ENCODE measurements at places on chromosomes 7 and 10.

- DNase-seq, result no peak
These were observed 148.0 kb downstream of the MAPK8 start for GRCh38 chr10:48454302-48455054.

GRCh38 chr7:80724249-80724871, 85.9 kb downstream of the CD36 start:
- DNase-seq, result no peak

GRCh38 chr10:82572744-82573143, 697.8 kb downstream of the NRG3 start:
- no peak for DNase-seq

GRCh38 chr10:112124866-112125265, 58.7 kb downstream of the GPAM start:
- no peak for DNase-seq

DNA sequence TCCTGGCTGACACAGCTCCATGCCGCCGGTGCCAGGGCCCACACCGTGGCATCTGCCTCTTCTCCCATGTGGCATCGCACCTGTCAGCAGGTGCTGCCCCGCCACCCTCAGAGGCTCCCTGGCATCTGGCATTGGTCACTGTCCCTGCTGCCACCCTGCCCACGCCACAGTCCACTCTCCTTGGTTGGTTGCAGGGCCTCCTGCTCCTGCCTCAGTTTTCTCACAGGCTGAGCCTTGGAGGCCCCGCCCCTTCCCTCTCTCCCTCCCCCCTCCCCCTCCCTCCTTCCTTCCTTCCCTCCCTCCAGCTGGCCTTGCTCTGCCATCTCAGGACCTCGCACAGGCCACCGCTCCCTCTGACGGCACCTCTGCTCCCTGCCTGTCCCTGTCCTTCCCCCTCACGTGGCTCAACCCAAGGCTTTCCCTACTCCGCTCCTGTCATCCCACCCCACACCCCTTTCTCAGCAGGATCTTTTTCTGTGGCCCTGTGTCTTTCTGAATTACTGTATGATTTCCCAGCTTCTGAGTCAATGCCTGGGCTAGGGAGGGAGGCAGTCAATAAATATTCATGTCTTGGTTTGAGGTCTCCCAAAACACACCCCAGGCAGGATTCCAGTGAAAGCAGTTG, 87.4 kb downstream of the INPP5A start:
- no peak for DNase-seq

DNA sequence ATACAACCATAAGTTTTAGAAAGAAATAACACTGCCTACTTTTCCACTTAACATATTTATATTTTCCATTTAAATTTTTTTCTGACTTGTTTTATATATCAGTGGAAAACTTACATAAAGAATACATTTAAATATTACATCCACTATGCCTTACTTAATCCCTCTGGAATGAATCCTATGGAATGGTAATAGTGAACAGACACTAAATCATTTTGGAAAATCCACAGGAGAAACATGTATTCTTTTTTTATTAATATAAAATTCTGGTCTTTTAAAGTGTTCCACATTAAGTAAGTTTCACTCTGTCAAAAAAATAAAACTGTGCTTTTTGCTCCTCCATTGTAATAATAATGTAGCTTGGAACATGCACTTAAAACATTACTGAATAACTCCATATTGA, 236.8 kb upstream of the LRRN3 start:
- no peak for DNase-seq

DNA sequence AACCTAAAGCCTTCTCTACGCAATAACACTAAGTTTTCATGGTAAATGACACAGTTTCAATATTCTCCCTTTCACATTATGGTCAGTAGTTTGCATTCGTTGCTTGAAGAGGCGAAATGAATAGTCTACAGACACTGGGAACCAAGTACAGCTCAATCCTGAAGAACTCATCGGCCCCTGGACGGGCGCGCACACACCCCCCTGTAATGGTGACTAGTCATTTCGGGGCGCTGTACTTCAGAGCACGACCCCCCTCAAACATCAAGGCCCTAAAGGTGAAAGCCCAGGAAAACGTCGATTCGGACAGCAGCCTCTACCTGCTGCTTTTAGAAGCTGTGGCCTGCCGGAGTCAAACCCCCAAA, 1.0 kb downstream of the NT5C2 start:
- DNase-seq, result peak; percentile 23

DNA sequence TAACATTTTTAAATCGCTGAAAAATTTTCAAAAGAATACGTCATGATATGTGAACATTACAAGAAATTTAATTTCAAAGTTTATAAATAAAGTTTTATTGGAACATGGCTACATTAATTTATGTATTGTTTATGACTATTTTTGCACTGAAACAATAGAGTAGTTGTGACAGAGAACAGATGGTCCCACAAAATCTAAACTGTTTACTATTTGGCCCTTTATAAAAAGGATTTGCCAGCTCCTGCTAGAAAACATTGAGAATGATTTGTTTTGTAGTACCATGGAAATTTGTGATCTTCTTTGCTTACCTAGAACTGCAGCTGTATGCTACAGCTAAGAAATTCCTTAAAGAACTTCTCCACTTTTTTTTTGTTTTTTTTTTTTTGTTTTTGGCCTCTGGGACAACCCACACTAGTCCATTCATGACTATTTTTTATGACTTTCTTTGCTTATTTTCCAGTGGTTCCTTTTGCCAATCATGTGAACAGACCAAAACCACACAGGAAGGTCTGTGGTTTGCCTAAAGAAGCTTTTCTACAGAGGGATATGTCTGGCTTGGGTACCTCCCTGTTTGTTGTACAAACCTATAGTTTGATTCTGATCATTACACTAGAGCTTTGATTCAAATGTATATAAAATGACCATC, 55.7 kb downstream of the ST7 start:
- DNase-seq, result no peak
